ENCODE measurements at places on chromosomes 12 and 14. TPM values are rescaled to one million over a fixed set of nuclear protein-coding genes. Genes with fewer than 3 reads are reported as not detected.

The STYK1 gene
- total RNA-seq, result 0.53 TPM

The CLEC6A gene
- total RNA-seq, result under 0.01 TPM

The PTPN21 gene
- 7.6 TPM for total RNA-seq

The SMOC1 gene
- total RNA-seq, result 10.8 TPM

The CD163L1 gene
- not detected for total RNA-seq

The PLXNC1 gene
- under 0.01 TPM for total RNA-seq

The PPP2R3C gene
- 15.0 TPM for total RNA-seq

The TGFB3 gene
- total RNA-seq, result 1.3 TPM

The TAS2R10 gene
- total RNA-seq, result 0.26 TPM

The NANOG gene
- not detected for total RNA-seq

The SLC4A8 gene
- 0.26 TPM for total RNA-seq

The KLRG1 gene
- under 0.01 TPM for total RNA-seq

The HPD gene
- total RNA-seq, result 0.79 TPM

The RD3L gene
- not detected for total RNA-seq

The SLC17A8 gene
- not detected for total RNA-seq

The SRRM4 gene
- not detected for total RNA-seq

The TAC3 gene
- total RNA-seq, result not detected

The SMCO2 gene
- 1.8 TPM for total RNA-seq

The GOLGA3 gene
- 134 TPM for total RNA-seq

The DHRS2 gene
- total RNA-seq, result not detected
